Stimulated activated CD8-positive, alpha-beta memory T cell treated with anti-CD3 and anti-CD28 coated beads, Interleukin-7, amount 100 ng/mL, for 1 hour (primary cell): ENCODE measurements at places on chromosomes 11 and 22.

GRCh38 chr11:44936525-44936924 lies 14.2 kb downstream of the TP53I11 start:
- DNase-seq: peak; percentile 66

GRCh38 chr11:93166862-93167261 lies 30.9 kb downstream of the SLC36A4 start:
- no peak for DNase-seq

DNA sequence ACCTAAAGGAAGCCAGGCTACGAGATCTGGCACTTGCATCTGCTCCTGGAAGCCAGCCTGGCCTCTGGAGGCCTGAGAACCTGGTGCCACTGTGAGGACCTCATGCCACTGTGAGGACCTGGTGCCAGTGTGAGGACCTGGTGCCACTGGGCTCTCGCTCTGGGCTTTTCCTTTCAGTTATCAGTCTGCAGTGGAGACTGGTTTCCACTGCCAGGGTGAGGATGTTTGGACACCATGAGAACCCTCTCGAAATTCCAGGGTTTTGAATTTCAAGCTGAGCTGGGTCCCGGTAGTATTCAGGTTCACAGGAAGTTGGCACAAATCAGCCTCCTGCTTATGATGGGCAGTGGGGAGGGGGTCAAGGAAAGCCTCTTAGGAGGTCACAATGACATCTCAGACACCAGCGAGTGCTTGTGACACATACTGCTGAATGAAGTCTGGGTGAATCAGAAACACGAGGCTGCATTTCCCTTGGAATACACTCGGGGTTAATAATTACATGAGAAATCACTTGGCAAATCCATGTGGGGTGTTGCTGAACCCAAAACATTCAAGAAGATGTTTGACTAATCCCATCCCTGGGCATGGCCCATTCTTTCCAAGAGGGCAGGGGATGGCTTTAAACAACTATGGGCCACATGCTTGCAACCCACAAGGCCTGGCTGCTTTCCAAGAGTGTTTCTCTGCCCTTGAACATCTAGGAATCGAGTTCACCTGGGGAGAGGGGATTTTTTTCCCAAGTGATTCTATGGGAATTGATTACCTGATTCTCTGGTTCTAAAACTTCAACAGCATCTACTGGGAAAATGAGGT lies 60.2 kb downstream of the LINC01488 start:
- no peak for DNase-seq

GRCh38 chr11:574632-575312 lies 1.5 kb upstream of the PHRF1 start:
- no peak for DNase-seq

GRCh38 chr11:109865548-109866186 lies 227.5 kb upstream of the ZC3H12C start:
- DNase-seq: no peak

- DNase-seq: no peak
Observed at GRCh38 chr11:25727944-25728343, 604.0 kb upstream of the ANO3 start.

DNA sequence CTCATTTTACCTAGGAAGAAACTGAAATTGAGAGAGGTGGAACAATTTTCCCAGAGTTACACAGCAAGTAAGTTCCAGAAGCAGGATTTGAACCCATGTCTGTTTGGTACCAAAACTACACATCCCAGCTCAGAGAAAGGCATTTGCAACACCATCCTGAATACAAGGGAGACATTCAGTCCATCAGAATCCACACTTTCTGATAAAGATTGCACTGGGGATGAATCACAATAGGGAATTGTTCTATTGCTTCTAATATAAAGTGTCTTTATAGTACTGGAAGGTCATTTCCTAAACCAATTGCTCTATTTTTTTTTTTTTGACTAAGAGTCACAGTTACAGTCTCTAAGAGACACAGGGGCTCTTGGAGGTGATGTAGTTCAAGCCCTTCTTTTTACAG lies 208.1 kb upstream of the CADM1 start:
- DNase-seq: no peak

DNA sequence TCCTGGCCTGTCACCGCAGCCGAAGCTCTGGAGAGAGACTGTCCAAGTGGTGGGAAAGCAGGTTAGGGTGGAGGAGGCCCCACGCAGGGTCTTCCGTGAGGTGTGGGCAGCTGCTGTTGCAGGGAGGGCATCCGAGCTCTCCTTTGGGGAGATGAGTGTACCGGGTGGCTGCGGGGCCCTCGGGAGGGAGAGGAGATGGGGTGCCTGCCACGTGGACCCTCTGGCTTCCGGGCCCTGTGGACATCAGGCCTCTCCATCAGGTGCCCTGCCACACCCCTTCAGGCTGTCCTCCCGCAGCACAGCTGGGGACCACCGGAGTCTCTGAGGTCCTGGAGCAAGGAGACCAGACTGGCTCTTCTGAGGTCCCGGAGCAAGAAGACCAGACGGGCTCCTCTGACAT lies 1.7 kb downstream of the PTDSS2 start:
- DNase-seq: no peak

DNA sequence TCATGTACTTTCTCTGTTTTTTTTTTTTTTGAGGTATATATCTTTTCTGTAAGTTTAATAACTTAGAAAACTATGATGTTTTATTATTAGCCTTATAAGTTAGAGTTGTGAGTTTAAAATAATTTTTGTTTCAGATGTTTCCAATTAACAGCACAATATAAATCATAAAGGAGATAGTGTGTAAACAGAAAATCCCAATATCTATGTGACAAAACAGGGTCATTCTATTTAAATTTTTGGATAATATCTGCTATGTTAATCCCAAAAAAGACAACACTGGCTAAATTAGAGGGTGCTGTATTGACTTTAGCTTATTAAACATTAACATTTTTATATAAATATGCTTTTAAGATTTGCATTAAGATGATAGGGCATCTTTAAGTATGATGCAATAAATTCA lies 318.1 kb upstream of the CTSC start:
- no peak for DNase-seq

DNA sequence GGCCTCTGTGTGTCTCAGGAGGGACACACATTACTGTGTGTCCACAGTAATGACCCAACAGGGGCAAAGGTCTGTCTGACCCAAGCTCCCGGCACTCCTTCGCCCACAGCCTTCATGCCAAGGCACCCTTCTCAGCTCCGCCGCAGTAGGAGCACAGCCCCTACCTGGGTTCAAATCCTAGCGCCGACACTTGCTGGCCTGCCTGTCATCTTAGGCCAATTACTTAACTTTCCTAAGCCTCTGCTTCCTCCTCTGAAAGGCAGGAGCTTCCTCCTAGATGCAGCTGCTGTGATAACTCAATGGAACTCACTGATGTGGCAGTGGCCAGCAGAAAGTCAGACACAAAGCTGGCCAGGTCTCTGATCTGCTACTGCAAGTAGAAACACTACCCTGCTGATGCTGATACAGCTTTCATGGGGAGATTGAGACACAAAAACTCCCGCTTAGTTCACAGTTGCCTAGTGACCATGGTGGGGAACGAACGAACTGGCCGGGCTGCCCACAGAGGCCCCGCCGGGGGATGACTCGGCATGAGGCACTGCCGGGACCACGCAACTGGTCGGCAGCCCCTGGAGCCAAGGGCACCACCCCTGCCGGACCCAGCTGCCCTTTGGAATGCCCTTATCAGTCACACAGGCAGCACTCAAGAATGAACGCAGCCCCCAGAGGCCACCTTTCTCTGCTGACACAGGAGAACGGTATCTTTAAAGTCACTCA lies 8.1 kb downstream of the EHD1 start:
- no peak for DNase-seq

DNA sequence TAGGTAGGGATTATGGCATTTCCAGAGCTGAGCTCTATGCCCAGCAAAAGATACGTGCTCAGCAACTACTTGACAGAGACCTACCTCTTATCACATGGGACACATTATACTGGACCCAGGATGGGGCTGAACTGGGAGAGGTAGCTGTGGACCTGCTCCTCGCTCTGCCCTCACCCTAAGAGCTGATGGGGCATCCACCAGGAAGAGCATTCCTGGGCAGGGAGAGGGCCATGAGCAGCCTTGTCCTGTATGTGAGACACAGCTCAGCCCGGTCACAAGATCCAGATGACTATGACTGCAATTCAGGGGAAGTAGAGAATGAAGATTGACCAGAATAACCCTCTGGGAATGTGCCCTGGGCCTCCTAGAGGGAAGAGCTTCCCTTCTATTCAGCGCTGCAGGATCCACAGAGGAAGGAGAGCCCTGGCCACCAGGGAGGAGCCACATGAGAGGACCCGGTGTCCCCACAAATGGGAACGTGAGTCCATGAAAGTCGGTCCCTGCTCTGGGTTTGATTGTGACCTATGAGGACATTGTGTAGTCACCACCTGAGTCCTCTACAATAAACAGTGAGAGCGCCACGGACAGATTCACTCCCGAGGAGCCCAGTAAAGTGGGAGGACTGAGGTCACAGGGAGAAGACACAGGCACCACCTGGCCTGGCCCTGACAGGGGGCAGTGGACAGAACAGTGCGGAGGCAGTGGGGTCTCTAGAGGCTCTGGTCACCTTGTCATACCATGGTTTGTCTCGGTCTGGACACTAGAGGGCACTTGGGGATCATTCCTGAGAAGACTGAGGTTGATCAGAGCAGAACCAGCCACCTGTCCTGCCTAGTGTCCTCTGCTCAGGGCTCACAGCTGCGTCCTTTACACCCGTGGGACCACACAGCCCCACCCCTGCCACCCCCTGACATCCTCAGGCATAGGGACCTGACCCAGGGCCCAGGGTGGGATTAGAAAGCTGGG lies 99.5 kb downstream of the ZNF280B start:
- no peak for DNase-seq

DNA sequence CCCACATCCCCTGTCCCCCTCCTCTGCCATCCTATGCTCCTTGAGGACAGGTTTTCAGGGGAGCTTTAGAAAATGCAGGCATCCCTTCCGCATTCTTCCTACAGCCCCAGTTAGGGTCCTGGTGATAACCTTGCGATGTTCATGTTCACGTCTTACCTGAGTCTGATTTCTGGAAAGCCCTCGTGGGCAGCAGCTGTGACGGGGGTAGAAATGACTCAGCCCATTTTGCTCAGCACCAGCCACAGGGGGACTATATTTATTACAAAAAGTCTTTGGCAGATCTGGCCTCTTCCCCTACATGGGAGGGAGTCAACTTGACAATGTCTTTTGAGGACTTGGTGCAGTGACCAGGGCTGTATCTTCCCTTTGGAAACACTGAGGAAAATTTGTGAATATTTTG lies 12.3 kb downstream of the PKNOX2 start:
- no peak for DNase-seq
